ENCODE measurements at places on chromosomes 11 and 22. TPM values are rescaled to one million over a fixed set of nuclear protein-coding genes. Genes with fewer than 3 reads are reported as not detected.

C11orf97 gene
- not detected for polyA plus RNA-seq

TMEM258 gene
- polyA plus RNA-seq = 402 TPM

IGF2 gene
- polyA plus RNA-seq = 0.14 TPM

CASP1 gene
- 0.57 TPM for polyA plus RNA-seq

KCNJ1 gene
- polyA plus RNA-seq = 4.3 TPM

CDHR5 gene
- not detected for polyA plus RNA-seq

CEND1 gene
- polyA plus RNA-seq = 14.7 TPM

DDX25 gene
- polyA plus RNA-seq = 58.7 TPM

HEPHL1 gene
- polyA plus RNA-seq = not detected

CARD18 gene
- 0.46 TPM for polyA plus RNA-seq

XPNPEP3 gene
- polyA plus RNA-seq = 4.4 TPM

SCGB1D2 gene
- polyA plus RNA-seq = not detected

CNTF gene
- polyA plus RNA-seq = not detected

MOV10L1 gene
- polyA plus RNA-seq = 1.6 TPM

NLRP14 gene
- polyA plus RNA-seq = 0.07 TPM

SLC43A3 gene
- polyA plus RNA-seq = 3.0 TPM

C11orf24 gene
- 1.7 TPM for polyA plus RNA-seq

RPL3 gene
- 223 TPM for polyA plus RNA-seq

CARD16 gene
- 9.0 TPM for polyA plus RNA-seq

RRP8 gene
- polyA plus RNA-seq = 2.5 TPM

CBLIF gene
- polyA plus RNA-seq = not detected

SEPTIN3 gene
- 45.8 TPM for polyA plus RNA-seq

SLC5A4 gene
- polyA plus RNA-seq = 0.22 TPM

LRRC4C gene
- polyA plus RNA-seq = 23.1 TPM

ENTHD1 gene
- not detected for polyA plus RNA-seq

KRTAP5-11 gene
- polyA plus RNA-seq = 2.2 TPM

IRAG1 gene
- 1.3 TPM for polyA plus RNA-seq

TNNT3 gene
- polyA plus RNA-seq = not detected

OR52N1 gene
- polyA plus RNA-seq = not detected

ART5 gene
- polyA plus RNA-seq = not detected

PDE2A gene
- 6.0 TPM for polyA plus RNA-seq

C11orf91 gene
- polyA plus RNA-seq = not detected

OR8A1 gene
- polyA plus RNA-seq = not detected

OR5P2 gene
- not detected for polyA plus RNA-seq
